ENCODE measurements at places on chromosomes 3 and 15.
A peak's percentile ranks its signal among the peaks of the same experiment; 100 is the strongest.

DNA sequence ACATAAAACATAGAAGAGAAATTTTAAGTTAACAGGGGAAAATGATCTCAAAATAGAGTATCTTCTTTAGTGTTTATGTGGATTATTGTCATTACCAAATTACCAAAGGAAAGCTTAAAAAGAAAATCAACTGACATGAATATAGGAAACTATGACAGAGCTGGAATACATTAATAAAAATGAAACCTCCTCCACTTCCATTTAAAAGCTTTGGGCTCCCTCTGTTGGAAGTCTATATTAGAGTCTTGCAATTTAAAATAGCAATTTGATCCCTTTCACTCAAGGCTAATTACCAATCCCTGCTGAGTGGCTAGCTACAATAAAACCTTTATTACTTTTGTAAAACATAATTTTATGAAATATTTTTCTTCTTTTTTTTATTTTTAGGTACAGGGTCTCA is 61.4 kb upstream of the IMPG2 start:
- peak; percentile 72 for DNase-seq

DNA sequence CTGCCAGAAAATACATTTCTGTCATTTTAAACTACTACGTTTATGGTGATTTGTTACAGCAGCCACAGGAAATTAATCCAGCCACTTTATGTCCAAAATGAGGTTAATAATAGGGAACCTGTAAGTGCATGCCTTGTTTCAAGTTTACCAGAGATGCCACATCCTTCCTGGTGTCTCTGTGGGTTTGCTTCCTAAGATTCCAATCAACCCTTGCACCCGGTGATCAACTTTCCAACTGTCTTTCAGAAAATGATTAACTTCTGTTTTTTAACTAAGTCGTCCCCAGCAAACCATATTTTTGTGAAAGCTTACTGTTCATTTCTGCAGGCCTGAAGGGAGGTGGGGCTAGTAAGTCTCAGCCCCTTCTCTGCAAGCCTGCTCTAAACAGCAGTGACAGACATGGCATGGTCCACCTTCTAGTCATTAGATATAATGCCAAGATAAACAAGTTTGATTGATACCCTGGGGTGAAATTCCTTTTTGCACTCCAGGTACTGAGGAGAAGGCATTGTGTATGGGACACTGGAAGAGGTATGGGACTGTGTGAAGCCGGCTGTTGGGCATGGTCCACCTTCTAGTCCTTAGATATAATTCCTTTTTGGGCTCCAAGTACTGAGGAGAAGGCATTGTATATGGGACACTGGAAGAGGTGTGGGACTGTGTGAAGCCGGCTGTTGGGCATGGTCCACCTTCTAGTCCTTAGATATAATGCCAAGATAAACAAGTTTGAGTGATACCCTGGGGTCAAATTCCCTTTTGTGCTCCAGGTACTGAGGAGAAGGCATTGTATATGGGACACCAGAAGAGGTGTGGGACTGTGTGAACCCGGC is 11.1 kb upstream of the TMC3 start:
- DNase-seq, result peak; percentile 21

- DNase-seq, result peak; percentile 97
These were observed at the start of gene NDUFAF3 for GRCh38 chr3:49021813-49022687. NDUFAF3 (plus strand) TSS chr3:49022121; CDS start chr3:49022145, 24 bp downstream.

DNA sequence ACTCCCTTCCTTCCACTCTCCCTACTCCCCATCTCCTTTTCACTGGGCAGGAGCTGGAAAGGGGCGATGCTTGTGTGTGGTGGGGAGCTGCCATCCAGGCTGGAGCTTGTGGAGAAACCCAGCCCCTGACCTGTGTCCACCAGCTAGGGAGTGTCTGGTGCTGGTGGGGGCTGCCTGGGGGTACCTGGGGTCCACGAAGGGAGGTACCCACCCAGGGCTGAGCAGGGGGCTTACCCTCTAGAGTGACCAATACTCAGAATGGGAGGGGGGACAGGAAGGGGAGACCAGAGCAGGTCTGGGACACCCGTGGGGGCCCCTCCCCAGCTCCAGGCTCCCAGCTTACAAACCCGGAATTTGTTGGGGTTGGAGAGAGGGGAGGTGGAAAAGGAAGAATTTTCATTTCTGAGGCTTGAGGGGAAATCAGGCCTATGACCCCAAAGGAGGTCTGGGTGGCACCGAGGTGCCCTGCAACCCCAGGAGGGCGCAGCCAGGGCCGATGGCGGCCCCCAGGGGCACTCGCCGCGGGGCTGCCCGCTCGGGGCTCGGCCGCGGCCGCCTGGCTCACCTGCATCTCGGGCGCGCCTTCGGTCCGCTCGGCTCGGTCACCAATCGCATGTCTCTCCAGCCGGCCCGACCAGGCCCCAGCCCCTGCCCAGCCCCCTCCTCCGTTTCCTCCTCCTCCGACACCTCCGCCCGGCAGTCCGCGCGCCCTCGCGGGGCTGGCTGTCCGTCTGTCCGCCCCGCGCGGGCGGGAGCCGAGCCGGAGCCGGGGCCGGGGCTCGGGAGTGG is 773 bp downstream of the LINGO1 start:
- no peak for DNase-seq

- DNase-seq, result no peak
These were observed 419 bp downstream of the HYKK start for GRCh38 chr15:78507831-78508160.

DNA sequence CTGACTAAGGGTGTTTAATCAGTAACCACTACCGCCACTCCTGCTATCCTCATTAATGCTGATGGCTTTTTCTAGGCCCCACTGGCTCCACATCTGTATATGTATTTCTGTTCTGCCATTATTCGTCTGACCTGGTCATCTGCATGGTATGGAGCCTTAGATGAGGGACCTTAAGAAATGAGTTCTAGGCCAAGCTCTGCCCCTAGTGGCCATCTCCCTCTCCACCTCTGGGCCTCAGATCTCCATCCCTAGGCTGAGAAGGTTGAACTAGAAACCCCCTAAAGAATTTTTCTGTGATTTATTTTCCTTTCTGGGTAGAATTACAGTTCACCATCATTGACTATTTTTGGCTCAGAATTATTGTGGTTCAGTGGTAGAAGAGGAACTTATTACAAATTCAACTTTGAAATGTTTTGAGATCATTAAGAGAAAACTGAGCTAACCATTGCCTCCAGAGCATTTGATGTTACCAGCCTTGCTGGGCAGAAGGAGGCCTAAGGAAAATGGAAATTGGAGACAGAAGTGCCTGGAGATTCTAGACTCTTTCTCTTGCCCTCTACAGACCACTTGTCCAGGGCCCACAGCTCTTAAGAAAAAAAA is 325.2 kb upstream of the NR2E3 start:
- no peak for DNase-seq

GRCh38 chr3:161607056-161607455 is 110.4 kb downstream of the OTOL1 start:
- DNase-seq, result no peak

DNA sequence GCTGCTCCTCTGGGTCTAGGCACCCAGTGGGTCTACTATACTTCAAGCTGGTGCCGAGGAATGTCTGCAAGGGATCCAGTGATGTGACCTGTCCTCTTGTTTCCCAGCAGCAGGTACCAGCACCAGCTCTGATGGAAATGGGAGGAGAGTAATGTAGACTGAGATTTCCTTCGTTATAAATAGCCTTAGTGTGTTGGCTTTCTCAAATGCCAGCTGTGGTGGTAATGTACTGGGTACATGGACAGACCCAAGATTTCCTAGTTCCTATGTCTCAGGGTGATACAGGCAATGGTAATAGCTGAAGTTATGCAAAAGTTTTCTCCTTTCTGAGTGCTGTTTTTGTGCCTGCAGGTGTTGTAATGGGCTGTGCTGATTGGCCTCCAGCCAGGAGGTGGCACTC is 33.0 kb upstream of the ABI3BP start:
- DNase-seq, result no peak

DNA sequence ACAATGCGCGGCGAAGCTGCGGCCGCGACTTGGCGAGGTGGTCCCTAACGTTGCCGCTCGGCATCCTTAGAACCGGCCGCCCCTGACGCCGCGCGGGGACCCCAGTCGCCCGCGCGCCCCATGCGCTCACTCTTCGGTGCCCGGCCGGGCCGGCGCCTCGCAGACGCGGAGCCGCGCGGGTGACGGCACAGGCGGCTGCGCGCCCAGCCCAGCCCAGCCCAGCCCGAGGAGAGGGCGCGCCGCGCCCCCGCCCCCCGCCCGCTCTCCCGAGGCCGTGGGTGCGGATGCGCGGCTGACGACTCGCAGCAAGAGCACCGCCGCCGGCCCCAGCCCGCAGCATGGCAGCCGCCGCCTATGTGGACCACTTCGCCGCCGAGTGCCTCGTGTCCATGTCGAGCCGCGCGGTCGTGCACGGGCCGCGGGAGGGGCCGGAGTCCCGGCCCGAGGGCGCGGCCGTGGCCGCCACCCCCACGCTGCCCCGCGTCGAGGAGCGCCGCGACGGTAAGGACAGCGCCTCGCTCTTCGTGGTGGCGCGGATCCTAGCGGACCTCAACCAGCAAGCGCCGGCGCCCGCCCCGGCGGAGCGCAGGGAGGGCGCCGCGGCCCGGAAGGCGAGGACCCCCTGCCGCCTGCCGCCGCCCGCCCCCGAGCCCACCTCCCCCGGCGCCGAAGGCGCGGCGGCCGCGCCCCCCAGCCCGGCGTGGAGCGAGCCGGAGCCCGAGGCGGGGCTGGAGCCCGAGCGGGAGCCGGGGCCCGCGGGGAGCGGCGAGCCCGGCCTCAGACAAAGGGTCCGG is 437 bp downstream of the KLF13 start:
- DNase-seq, result peak; percentile 92

DNA sequence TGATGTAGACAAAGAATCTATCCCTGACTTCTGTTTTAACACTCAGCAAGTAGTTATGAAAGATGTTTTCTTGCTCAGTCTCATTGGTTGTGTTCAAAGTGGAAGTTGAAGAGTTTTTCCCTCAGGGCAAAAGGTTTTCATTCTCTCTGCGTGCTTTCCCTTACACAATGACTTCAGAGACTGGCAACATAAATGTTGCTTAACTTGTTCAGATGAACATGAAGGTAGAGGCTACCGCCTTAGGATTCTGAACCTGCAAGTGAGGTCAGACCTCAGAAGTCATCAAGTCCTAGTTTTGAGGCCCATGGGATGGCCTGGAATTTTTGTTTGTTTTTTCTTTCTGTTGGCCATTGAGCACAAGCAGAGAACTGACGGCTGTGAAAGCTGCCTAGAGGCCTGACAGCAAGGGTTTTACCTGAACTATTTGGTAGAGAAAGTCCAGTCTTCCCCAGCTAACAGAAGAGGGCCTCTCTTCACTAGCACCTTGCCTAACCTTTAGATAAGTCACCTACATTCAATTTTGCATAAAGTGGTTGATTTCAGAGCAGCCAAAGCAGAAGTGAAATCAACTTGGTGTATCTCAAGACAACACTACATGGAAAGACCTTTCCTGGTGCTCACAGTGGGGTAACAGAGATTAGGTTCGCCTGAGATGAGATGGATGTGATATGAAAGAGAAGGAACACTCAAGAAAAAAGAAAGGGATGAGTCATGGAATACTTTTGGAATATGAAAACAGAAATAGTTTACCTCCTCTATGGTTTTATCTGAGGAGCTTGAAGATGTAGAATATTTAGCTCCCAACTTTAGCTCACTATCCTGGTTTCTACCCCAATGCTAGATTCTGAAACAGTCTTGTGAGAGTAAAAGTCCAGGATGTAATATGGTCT is 53.6 kb upstream of the AP4E1 start:
- DNase-seq, result no peak

GRCh38 chr3:12487336-12487735 is 3.1 kb downstream of the TSEN2 start:
- DNase-seq, result no peak

DNA sequence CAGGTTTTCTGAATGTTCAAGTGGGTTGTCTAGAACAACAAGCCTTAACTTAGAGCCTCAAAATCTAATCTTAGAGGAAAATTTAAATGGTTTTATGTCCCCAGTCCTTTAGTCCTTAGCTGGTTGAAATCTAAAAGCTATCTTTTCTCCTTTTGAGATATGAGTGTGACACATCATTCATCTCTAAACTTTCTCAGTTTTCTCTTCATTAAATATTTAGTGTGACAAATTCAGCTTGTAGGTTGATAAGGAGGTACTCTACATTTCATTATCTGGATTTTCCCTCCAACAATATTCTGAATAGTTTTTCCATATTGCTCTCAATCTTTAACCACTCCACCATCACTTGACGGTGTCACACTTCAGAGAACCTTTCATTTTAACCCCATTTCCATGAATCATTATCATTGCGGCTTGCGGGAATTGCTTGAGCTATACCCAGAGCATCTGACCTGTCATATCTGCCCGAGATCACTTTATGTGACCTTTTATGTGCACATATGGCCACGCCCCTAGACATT is 16.1 kb upstream of the ATP8B4 start:
- no peak for DNase-seq

GRCh38 chr15:96344706-96345559 is 14.4 kb downstream of the NR2F2 start:
- DNase-seq, result no peak

DNA sequence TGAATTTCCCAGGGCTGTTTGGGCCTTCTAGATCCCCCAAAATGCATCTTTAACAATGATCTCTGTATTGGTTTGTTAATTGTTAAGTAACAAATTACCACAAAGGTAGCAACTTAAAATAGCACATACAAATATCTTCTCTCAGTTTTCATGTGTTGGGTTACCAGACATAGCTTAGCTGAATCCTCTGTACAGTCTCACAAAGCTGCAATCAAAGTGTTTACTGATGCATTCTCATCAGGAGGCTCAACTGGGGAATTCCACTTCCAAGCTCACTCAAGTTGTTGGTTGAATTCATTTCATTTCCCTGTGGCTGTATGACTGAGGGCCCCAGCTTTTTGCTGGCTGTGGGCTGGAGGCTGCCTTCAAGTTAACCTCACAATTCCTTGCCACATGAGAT is 297.6 kb downstream of the RPLP1 start:
- DNase-seq, result no peak

DNA sequence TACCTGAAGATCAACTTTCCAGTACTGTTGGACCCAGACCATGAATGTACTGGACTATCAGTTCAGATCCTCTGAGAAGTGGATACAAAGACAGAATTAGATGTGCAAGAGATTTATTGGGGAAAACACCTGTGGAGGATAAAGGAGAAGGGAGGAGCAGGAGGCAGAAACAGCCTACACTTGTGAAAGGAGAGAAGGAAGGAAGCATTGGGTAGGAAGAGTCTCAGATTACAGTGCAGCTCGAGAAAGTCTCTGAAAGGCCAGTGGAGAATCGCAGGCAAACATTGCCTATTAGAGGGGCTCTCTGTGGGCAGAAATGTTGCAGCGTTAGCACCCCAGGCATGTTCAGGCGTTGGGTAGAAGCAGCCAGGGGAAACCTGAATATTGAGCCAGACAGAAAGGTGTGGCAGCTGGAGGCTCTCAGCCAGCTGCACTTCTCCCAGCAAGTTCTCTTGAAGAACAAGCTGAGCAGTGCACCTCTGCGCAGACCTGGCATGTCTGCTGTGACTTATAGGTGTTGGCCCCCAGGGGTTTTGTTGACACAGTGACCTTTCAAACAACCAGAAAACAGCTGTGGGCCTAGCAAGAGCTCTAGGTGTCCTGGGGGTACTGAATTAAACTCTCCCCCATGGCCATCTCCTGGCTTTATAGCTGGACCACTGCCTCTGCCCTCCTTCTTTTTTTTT is 7.0 kb downstream of the CHST14 start:
- DNase-seq, result peak; percentile 43

GRCh38 chr3:14410106-14410502 is 7.7 kb downstream of the SLC6A6 start:
- no peak for DNase-seq

- no peak for DNase-seq
These were observed 11.8 kb downstream of the OXSR1 start for GRCh38 chr3:38177181-38177580.

Data from NCI-H1417 (cell line).